ENCODE measurements at places on chromosomes 4 and X.

GRCh38 chr4:83599183-83599582, 63.3 kb downstream of the GPAT3 start:
- no peak for DNase-seq

DNA sequence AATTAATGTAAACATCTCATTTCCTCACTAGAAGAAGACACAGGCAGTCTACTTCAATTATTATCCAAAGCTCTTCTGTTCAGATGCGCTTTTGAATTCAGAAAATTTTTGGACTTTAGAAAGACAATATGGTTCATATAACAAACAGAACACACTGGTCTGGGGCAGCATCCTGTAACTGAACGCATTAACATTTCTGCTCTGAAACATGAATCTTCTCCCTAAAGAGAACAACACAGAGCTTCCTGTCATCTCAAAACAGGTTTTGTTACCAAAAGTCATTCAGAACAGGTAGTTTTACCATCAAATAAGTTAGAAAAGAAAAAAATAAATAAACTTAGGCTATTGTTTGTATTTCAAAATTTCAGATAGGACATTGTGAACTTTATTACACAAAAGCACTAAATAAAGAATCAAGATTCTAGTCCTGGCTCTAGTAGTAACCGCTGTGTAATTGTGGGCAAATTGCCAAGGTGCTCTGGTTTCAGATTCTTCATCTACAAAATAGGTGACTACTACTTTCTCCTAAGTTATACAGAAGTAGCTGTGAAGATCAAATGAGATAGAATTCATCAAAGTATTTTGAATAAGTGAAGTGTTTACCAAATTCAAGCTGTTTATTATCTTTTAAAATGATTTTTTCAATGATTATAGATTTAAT, 252.3 kb upstream of the RASGEF1B start:
- no peak for DNase-seq

DNA sequence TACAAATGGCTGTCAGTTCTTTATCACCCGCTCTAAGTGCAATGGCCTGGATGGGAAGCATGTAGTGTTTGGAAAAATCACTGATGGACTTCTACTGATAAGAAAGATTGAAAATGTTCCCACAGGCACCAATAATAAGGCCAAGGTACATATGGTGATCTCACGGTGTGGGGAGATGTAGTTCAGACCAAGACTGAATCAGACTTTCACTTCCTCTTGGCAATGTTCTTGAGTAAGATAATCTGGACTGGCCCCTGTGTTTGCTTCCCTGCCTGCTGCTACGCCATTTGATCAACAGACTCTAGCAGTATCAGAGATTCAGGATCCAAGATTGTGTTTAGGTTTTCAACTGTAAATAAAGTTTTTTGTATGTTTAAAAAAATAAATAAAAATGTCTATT, 682.2 kb upstream of the AMOT start:
- DNase-seq = no peak

DNA sequence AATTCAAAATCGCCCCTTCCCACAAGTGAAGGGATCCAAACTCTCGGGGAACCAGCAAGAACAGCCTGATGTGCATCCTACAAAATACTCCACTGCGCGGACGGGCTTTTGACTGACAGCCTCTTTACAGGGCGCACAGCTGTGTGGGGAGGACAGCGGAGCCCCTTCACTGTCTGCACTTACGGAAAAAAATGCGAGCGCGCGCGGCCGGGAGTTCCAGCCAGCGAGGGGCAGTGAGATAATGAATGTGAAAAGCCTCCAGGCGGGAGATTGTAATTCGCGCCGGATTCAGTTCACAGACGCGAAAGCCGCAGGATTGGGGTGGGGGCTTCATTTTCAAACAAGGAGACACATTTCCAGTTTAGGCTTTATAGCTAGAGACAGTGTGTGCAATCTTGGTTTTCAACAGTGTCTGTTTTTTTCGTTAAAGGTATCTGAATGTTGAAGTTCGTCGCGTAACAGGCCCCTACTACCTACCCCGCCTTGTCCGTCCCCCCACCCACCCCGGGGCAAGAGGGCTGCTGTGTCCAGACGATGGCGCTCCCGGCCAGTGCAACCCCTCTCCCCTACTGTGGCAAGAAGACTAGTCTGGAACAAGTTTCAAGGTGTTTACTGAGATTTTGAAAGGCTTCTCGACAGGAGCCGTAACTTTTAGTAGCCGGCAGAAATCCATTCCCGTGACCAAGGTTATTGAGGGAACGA, 1.7 kb upstream of the GPR50 start:
- no peak for DNase-seq

- no peak for DNase-seq
Measured at GRCh38 chr4:107896158-107896645, 35.1 kb upstream of the CYP2U1 start.

DNA sequence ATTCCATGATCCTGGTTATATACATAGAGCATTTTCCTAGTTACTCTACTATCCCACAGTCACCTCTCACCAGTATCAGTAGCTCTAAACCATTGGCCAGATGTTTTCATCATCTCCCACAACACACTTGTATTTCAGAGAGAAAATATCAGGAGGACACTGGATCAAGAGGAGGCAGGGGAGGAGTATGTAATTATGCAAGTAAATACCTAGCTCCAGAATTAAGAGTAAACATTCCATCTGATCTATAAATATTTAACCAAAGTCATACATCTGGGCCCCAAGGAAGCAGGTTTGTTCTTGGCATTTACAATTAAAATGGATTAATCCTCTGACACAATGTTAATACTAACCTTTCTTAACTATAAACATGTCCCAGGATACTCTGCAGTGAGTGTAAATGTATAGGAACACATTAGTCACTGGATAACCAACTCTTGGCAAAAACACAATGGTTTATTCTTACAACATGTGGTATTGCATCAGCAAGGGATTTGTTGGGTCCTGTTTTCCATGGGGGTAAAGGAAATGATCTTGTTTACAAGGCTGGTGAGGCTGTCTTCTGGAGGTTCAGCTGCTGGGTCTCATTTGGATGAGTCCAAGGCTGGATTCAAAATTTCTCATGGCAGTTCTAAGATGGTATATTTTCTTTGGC, 170.1 kb downstream of the ATG4A start:
- no peak for DNase-seq

GRCh38 chr4:138450546-138451275, 208.6 kb upstream of the SLC7A11 start:
- no peak for DNase-seq

- DNase-seq = no peak
Measured at GRCh38 chr4:98406819-98407218, 145.6 kb downstream of the RAP1GDS1 start.

DNA sequence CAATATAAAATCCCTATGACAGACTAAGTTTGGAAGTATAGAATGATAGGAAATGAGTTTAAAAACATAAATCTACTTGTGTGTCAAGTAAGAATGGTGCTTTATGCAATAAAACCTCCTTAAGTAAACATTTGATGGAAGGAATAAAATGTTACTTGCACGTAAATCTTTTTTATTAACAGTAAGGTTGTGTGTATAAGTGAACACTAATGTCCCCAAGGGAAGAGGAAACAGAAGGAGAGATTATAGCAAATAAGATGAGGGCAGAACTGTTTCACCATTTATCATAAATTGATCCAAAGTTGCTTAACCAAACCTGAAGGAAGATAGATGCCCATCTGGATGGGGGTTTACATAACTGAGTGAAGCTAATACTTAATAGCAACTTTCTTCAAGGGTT, 86.8 kb downstream of the FRMPD4 start:
- DNase-seq = no peak

GRCh38 chrX:77514177-77514576, 67.0 kb downstream of the FGF16 start:
- no peak for DNase-seq

GRCh38 chr4:26330946-26331345, 10.1 kb downstream of the RBPJ start:
- DNase-seq = peak; percentile 66

DNA sequence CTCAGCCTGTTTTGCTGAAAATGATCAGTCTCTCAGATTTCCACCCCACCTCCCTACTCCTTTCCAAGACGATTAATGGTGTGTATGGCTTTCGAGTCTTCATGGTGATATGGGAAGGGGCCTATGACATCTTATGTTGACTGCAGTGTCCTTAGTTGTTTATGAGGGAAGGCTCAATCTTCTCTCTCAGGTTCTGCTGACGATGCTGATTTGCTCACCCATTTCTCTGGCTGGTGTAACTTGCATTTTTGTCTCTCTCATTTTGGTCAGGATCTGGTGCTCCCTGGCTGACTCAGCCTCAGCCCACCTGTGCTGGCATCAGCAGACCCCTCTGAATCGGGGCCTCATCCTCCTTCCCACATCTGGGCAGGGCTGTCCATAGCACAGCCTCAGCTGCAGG, 31.4 kb upstream of the XAGE2 start:
- DNase-seq = no peak

DNA sequence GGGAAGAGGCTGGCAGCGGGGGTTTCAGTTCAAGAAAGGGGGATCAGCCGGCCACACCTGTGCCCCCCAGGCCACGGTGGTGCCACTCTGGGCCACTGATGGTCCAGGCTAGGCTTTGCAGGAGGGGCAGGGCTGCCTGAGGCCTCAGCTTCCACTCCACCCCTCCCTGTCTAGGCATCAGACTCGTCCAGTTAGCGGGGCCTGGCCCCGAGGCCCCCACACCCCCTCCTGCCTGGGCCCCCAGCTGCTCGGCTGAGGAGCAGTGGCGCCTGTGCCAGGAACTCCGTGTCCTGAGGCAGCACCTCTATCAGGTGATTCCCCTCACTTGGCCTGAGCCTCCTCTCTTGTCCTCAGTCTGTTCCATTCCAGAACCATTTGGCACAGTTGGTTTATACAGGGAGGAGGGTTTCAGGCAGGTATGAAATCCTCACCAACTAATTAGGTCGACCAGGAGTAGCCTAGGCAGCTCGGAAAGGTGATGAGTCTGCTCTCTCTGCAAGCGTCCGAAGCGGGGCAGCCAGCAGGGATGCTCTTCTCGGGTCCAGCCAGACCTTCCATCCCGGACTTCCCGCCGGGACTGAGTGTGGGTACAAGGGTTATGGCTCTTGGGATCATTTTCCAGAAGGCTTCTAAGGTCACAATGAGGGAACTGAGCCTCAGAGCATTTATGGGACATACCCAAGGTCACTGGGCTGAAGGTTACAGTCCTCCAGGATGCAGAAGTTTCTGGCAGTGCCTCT, 2.1 kb downstream of the NSG1 start:
- DNase-seq = no peak

- no peak for DNase-seq
Measured at GRCh38 chrX:2484256-2484655, 16.5 kb downstream of the DHRSX start.

DNA sequence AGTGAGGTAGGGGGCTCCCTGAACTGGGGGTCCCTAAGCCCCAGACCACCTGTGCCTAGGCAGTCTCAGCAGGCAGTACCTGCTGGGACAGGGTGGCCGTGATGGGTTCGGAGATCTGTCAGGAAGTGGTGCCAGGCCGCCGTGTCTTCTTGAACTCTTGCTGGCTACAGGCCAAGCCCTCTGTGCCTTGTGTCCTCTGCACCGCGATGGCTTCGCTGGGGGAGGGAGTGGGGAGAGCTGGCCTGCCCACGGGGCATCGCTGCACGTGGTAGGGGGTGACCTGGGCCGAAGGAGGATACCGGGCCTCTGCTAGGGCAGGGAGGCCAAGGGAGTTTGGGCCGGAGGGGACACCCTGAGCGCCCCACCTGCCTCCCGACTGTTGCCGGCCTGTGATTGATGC, 96.7 kb upstream of the NKX1-1 start:
- no peak for DNase-seq

GRCh38 chr4:41144812-41145211, 69.5 kb downstream of the APBB2 start:
- no peak for DNase-seq

DNA sequence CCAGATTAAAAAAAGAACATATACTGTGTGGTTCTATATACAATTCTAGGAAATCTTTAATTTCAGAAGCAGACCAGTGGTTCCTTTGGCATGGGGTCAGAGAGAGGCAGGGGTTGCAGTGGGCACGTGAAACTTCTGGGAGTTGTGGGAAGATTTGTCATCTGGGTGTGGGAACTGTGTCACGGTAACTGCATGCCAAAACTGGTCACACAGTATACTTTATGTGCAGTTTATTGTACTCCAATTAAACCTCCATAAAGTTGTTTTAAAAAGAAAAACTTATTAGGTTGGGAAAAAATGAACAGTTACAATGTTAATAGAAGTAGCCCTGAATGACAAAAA, 26.7 kb upstream of the STS start:
- no peak for DNase-seq

- DNase-seq = no peak
Measured at GRCh38 chr4:25823632-25824031, 39.2 kb downstream of the SEL1L3 start.

GRCh38 chrX:137427816-137428215, 138.1 kb upstream of the ZIC3 start:
- no peak for DNase-seq

DNA sequence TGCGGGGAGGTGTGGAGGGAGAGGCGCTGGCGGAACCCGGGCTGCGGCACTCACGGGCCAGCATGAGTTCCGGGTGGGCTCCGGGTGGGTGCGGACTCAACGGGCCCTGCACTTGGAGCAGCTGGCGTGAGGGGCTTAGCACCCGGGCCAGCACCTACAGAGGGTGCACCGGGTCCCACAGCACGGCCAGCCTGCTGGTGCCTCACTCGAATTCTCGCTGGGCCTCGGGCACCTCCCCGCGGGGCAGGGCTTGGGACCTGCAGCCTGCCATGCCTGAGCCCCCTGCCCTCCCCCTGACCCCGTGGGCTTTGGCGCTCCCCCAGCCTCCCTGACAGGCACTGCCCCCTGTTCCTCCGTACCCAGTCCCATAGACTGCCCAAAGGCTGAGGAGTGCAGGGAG, 10.8 kb upstream of the CAMK2D start:
- no peak for DNase-seq

DNA sequence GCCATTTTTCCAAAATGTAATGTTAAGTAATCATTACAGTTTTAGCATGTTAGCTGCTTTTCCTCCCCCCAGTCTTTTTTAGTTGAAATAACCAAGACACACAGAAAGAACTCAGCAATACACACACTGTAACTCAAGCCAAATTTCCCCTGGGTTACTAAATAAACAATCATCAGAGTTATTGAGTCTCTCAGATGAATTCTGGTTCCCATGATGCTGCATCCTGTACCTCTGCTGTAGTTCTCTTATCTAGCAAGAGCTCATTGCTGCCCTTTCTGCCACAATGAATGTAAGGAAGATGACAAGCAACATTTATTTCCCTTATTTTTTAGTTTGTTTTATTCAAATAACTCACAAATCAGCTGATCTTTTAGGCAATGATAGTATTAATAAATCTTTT, 185.1 kb downstream of the ARHGAP6 start:
- peak; percentile 4 for DNase-seq

DNA sequence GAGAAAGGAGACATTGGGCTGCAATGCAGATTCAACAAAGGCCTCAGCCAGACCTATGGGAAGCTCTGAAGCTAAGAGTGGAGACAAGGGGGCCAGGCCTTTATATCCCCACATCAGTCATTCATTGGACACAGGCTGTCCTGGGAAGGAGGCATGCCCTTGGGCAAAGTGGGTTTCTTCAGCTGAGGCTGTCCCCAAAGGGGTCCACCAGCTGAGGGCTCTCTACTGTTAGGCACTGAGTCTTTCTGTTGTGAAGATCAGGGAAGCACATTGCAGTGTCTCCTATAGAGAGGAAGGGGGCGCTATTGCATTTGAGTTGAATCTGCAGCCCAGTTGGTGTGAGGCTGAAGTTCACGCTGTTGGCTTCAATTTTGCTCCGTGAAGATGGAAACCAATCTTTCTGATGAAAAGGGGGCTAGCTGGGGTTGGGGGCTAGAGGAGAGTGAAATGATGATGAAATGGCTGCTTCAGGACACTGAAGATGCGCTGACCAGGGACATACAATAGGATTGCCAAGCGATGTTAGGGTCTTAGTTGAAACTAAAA, 48.0 kb downstream of the SLC25A5 start:
- DNase-seq = peak; percentile 11

- DNase-seq = no peak
Measured at GRCh38 chr4:110798687-110799086, 175.8 kb upstream of the PITX2 start.

Data from DMS153 (cell line).